ENCODE measurements at places on chromosomes 5 and 9. TPM values are rescaled to one million over a fixed set of nuclear protein-coding genes. Genes with fewer than 3 reads are reported as not detected.

DNA sequence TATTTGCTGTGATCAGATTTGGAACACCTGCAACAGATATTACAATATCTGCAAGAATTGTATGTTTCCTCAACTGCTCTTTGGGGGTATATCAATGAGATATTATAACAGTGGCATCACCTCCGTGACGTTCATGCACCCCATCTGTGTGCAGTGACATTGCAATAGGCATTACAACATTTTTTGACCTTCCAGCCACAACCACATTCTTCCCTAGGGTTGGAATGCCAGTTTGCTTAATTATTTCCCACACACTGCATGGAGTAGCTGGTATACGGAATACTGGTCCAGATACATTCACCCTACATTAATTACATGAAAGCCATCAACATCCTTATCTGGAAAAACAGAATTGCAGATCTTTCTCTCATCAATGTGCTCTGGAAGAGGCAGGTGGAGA is 42.3 kb downstream of the FBXO4 start:
- DNase-seq = no peak

DNA sequence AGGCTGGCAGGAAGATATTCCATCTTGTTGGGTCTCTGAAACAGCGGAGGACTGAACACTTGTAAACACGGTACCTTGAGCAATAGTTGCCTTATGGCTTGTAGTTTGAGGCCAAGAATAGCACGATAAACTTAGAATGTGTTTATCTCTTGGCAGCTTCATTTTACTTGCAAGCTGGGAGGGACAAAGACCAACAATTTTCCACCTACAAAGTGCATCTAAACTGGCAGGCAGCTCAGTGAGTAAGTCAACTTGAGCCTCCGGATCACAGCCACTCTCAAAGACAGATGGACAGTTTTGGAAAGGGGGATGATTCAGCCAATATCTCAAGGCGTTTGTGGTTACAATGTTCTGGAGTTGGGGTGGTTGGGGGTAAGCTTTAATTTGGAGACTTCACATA is 652.6 kb downstream of the CETN3 start:
- DNase-seq = no peak

DNA sequence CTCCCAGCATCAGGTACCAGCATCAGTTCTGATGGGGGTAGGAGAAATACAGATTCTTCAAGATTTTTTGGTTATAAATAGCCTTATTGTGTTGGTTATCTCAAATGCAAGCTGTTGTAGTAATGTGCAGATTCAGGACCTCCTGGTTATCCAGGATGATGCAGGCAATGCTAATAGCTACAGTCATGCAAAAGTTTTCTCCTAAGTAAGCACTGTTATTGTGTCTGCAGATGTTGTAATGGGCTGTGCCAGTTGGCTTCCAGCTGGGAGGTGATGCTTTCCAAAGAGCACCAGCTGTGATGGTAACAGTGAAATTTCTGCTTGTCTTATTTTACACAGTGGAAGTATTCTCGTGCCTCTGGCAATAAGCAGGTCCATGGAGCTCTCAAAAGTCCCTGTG is 719.2 kb upstream of the CTNND2 start:
- DNase-seq = no peak

DNA sequence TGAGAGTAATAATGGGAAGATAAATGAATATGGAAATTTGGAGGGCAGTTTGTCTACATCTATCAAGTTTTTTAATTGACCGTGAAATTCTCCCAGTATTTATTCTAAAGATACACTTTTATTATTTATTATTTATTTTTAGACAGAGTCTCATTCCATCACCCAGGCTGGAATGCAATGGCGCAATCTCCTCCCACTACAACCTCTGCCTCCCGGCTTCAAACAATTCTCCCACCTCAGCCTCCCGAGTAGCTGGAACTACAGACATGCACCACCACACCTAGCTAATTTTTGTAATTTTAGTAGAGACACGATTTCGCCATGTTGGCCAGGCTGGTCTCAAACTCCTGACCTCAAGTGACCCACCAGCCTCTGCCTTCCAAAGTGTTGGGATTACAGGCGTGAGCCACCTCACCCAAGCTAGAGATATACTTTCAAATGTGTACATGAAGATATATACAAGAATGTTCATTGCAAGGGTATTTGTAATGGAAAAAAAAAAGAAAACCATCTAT is 97.7 kb upstream of the SLC12A2 start:
- no peak for DNase-seq

GRCh38 chr9:15417626-15418025 is 5.0 kb upstream of the SNAPC3 start:
- DNase-seq = no peak

DNA sequence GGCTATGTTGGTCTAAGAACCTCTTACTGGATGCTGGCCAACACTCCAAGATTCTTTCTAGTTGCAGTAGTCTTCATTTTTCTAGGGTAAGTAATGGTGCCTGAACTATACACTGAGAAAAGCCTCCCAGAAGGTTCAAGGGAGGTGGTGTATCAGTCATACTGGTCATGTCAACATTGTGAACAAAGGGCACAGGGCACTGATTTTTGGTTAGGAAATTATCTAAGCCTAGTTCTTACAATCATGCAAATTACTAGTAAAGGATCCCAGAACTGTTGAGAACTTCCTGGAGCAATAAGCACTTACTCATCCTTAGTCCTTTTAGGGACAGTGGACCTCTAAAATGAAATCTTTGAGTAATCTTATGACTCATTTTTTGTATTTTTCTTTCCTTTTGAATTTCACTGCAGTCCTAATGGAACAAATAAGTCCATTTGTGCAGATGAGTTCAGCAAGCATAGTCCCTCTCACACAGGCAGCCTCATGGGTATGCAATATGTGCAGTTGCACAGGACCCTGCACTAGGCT is 21.1 kb upstream of the CDC42SE2 start:
- peak; percentile 30 for DNase-seq

DNA sequence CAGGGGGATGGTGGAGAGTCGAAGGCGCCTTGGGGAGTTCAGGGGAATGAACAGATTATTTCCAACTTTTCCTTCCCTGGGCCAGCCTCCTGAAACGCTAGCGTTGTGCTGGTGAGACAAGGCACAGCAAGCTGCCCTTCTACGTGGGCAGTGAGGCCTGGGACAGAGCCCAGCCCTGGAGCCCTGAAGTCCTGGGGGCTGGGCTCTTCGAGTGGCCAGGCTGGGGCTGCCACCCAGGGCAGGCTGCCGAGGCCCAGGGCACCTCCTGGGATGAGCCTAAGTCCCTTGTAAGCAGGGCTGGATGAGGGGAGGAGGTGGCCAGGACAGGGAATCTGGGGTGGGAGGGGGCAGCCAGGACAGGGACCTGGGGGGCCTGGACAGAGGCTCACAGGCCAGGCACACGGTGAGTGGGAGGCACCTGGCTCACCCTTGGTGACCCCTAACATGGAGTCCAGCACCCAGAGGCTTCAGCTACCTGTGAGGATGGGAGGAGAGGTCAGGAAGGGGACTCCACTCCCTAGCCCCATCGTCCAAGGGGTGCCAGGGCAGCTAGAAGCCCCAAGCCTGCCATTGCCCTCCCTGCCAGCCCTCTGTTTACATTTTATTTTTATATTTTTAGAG is 1.3 kb upstream of the LCN12 start:
- DNase-seq = no peak

- no peak for DNase-seq
These were observed 71.5 kb downstream of the DAP start for GRCh38 chr5:10689391-10690081.

GRCh38 chr5:84028093-84028492 is 307.4 kb upstream of the HAPLN1 start:
- DNase-seq = no peak

DNA sequence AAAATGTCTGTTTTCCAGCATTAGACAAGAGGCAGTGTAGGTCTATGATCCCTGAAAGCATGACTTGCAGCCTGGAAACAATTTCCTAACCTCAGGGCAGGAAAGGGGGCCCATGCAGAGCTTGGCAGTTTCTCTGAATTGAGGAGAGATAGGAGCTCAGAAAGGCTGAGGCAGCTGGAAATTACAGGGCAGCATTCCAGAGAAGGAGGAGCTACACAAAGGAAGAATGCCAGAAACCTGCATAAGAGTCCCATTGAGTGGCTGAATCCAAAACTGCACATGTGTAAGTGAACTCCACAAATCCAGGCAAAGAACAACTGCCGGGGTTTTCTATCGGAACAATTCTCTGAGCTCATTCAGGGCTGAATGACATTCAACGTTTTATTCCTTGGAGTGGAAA is 346.8 kb downstream of the PIK3R1 start:
- no peak for DNase-seq

DNA sequence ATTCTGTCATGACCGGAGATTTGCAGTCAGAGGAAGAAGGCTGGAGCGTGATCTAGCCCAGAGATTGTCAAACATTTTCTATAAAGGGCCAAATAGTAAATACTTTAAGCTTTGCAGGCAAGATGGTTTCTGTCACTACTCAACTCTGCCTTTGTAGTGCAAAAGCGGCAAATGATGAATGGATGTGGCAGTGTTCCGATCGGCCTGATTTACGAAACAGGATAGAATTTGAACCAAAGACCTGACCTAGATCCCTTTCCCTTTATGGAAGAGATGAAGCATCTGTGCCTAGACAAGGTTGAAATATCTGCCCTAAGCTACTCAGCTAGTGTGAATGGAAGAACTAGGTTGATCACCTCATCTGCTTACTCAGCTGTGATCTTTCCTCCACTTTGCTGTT is 209.5 kb downstream of the YTHDC2 start:
- no peak for DNase-seq

DNA sequence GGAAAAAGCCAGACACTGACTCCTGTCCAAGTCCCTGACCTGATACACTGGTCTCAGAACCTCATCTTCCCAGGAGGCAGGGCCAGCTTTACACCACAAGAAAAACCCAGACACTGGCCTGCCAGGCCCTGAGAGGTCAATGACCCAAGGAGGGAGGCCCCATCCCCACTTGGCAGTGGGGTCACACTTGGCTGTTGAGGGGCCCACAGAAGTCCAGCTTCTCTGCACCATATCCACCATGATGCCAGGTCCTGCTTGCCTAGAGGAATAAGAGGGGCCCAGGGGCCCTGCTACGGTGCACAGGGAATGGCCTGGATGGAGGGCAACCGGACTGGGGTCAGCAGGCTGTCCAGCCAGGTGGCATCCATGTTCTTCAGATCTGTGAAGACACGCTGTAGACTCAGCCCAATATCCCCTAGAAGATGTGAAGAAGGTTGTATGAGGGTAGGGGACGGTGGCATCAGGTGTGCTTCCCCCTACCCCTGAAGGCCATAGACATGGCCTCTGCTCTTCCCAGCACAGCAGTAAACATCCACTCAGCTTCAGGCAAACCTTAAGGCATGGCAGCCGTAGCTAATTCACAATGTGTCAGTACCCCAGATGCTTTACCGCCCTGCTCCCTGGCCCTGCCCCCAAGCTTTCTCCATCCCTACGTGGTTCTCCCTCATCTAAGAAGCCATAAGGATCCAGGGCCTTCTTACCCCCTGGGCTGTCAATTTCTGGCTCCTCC is 6.7 kb downstream of the IRF1 start:
- DNase-seq = no peak

DNA sequence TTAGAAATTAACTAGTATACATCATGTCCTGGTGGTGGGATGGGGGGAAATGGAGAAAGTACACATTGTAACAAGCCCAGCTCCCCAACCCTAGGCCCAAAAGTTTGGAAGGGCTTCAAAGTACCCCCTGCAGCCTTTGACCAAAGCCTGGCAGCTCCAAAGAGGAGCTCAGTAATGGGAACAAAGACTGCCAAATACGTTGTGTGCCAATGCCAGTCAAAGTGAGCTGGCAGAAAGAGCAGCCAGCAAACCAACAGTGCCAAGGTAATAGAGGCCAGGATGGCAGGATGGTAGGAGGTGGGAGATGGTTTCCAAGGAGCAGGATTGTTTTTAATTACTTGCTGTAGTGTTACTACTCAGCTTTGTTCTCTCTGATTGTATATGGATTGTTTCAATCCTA is 248.3 kb downstream of the COX7C start:
- DNase-seq = no peak

DNA sequence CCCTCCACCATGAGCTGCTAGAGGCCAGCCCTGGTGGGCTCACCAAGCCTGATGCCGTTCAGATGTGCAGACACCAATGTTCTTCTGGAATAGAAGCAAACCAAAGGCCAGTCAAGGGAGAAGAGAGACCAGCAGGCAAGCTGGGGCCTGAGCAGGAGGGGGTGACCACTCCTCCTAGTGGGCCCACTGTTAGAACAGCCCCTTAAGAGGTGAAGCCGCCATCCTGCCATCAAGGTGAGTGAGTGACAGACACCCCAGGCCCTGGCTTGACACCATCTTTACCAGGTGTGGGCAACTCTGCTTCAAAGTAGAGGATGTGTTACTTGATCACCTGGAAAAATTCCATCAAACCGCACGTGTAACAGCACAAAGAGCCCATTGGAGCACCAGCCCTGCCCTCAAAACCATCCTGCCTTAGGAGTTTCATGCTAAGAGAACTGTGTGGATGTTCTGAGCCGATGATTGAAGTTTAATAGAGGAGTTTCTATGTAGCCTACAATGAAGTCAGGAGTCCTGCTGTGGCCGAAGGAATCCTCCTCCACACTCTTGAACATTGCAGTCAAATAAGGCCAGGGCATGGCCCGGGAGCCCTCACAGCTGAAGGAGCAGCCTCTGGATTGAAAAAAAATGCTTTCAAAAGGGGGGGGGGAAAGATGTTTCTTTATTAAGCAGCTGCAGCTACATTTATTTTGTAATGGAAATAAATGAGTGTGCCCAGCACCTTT is 20.8 kb downstream of the AMBP start:
- DNase-seq = no peak

DNA sequence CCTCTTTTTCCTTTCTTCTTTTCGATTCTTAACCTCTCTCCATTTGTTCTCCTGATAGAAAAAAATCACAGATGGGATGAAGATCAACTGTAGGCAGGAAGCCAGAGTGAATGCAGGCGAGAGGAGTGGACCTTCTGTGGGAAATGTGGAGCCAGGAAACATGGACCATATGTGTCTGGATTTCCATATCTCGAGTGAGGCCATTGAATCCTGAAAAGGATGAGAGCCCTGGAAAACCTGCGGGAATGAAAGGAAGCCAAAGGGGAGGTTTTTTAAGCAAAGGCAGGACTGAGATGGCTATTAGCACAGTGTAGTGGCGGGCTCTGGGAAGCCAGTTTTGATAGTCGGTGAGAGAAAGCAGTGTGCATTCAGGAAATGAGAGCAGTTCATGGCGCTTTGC is 139.5 kb upstream of the C9orf72 start:
- DNase-seq = no peak

- DNase-seq = no peak
These were observed 186.3 kb upstream of the ADCY2 start for GRCh38 chr5:7209658-7210057.

- no peak for DNase-seq
These were observed 776 bp downstream of the APBA1 start for GRCh38 chr9:69671311-69671878.

GRCh38 chr5:76177978-76178377 is 94.8 kb downstream of the SV2C start:
- DNase-seq = no peak

GRCh38 chr5:151284392-151284967 is 19.1 kb downstream of the SLC36A3 start:
- no peak for DNase-seq

GRCh38 chr5:57332361-57332760 is 150.2 kb downstream of the ACTBL2 start:
- DNase-seq = no peak

The SNAPC3 gene
- total RNA-seq = 4.7 TPM

The HTR4 gene
- not detected for total RNA-seq

The HMMR gene
- 0.74 TPM for total RNA-seq

The PCDHGA12 gene
- not detected for total RNA-seq

The NR2F1 gene
- not detected for total RNA-seq

Data from CD4-positive, alpha-beta T cell (primary cell).